ENCODE measurements at places on chromosomes 11 and 22. TPM values are rescaled to one million over a fixed set of nuclear protein-coding genes. Genes with fewer than 3 reads are reported as not detected.

DNA sequence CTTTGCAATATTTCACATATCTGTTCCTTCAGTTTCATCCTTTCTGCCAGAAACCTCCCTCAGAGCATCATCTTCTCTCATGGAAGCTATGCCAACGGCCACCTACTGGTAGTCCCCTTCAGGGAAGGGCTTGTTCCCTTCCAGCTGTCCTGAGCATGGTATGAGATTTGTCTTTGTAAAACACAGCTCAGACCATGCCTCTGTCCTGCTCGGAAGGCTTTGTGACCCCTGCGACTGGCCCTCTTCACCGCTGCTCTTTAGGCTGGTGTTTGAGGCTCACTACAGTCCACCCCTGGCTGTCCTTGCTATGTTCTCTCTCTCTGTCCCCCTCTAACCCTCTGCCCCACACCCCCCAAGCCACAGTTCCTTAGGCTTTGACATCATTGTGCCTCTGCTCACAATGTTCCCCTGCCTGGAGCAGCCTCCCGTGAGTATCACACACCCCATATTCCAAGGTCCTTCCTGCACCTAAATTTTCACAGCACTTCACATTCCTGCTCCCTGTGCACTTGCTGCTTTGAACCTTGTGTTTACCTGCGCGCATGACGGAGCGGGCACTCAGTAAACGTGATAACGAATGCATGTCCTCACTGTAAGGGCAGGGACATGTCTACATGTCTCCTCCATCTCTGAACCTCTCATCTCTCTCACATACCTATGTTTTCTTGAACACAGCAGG lies 24.0 kb upstream of the ACER3 start:
- no peak for DNase-seq

GRCh38 chr11:91104237-91104636 lies 881.4 kb upstream of the CHORDC1 start:
- DNase-seq: no peak

OR8A1 gene
- not detected for total RNA-seq

- no peak for DNase-seq
Observed at GRCh38 chr11:86486261-86487030, 111.8 kb downstream of the CCDC81 start.

DNA sequence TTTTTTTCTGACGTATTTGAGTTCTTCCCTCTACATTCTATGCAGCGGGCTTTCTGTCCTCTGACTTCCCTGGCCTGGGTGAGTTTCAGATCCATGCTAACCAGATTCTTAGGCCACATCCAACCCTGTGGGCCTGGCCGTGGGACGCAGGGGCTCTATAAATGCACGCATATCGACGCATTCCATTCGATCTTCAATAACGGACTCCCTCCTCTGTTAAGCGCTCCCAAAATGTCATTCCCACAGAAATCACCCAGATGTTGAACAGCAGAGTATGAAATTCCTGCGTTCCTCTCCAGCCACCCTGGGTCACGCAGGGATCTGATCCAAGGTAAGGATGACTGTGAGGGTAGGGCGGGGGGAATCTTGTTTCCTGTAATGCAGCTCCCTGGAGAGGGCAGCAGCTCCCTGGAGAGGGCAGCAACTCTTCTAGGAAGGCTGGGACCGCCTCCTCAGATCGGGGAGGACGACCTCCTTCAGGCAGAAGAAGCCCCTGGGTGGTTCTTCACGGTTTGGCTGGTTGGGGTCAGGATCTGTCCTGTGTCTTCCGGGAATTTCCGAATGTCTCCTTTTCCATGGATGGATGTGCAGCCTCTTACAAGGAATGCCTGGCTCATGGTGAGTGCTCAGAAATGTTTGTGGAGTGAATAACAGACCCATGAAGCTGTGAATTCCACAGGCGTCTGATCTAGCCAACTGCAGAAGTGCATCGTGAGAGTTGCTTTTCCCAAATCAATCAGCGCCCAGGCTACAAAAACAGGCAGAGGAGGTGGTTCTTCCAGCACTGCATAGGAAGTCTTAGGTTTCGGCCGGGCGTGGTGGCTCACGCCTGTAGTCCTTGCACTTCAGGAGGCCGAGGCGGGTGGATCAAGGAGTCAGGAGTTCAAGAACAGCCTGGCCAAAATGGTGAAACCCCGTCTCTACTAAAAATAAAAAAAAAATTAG lies 12.2 kb downstream of the MRGPRD start:
- no peak for DNase-seq

CREB3L1 gene
- 140 TPM for total RNA-seq

DNA sequence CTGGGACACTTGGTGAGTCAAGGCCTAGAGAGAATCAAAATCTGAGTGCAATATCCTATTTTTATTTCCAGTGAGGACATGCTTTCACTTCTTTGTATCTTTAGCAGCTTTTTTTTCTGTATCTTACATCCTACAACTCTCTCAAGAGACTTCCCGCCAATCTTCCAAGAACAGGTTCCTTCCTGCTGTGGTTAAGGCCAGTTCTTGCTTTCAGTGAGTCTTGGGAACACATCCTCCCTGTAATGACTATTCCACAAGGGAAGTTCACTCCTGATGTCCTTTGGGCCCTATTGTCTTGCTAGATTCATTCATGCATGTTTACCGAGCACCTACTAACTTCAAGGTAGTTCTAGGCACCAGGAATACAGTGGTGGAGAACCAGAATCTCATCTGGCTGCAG lies 3.8 kb upstream of the MMP12 start:
- no peak for DNase-seq

GRCh38 chr22:41696703-41697102 lies 2.6 kb upstream of the MEI1 start:
- no peak for DNase-seq

DNA sequence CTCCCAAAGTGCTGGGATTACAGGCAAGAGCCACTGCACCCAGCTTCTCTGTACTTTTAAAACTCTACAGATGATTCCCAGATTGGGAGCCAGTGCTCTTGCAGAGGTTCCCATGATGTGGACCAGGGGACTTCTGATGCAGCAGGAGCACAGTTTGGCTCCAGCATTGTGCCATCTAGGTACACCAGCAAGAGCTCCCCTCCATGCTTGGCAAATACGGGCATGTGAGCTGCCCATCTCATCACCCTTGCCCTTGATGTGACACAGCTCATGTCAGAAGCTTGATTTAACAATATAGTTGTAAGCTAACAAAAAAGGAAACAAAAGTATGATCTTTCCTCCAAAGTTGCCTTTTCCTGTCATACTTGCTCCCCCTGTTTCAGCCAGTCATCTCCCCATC lies 28.7 kb downstream of the SNU13 start:
- no peak for DNase-seq

MIAT gene
- total RNA-seq: 7.1 TPM
